ENCODE measurements at places on chromosomes 12 and 14. TPM values are rescaled to one million over a fixed set of nuclear protein-coding genes. Genes with fewer than 3 reads are reported as not detected.

- H3K4me1 ChIP-seq = no peaks in the 10 kb centered on the region
- no peak overlapping the region for H3K4me3 ChIP-seq
- H3K27me3 ChIP-seq = no peaks in the 10 kb centered on the region
- no peaks in the 10 kb centered on the region for H3K36me3 ChIP-seq
- H3K27ac ChIP-seq = no peak overlapping the region
These were observed 923.4 kb downstream of the NRXN3 start for GRCh38 chr14:79093531-79093930.

The AEBP2 gene
- 37.6 TPM for total RNA-seq

The LRRC10 gene
- not detected for total RNA-seq

DNA sequence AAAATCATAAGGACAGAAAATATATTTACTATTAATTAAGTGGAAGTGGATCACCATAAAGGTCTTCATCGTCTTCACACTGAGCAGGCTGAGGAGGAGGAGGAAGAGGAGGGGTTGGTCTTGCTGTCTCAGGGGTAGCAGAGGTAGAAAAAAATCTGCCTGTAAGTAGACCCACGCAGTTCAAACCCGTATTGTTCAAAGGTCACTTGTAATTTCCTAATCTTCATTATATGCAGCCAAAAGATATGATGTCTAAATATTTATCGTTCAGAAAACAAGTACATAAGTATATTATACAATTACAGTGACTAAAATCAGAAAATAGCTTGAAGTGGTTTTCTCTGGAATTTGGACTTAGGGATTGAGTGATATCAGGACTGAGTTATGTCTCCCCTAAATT is 72.1 kb downstream of the GTF2A1 start:
- no peaks in the 10 kb centered on the region for H3K4me1 ChIP-seq
- H3K27ac ChIP-seq = no peak overlapping the region
- no peak overlapping the region for H3K4me3 ChIP-seq
- H3K36me3 ChIP-seq = no peaks in the 10 kb centered on the region
- H3K27me3 ChIP-seq = no peaks in the 10 kb centered on the region

The ABCD2 gene
- total RNA-seq = not detected

All from endothelial cell (in vitro differentiated cells).